IPS DF 6.9 (cell line): ENCODE measurements at places on chromosomes 7 and 10.
A peak's percentile ranks its signal among the peaks of the same experiment; 100 is the strongest.

DNA sequence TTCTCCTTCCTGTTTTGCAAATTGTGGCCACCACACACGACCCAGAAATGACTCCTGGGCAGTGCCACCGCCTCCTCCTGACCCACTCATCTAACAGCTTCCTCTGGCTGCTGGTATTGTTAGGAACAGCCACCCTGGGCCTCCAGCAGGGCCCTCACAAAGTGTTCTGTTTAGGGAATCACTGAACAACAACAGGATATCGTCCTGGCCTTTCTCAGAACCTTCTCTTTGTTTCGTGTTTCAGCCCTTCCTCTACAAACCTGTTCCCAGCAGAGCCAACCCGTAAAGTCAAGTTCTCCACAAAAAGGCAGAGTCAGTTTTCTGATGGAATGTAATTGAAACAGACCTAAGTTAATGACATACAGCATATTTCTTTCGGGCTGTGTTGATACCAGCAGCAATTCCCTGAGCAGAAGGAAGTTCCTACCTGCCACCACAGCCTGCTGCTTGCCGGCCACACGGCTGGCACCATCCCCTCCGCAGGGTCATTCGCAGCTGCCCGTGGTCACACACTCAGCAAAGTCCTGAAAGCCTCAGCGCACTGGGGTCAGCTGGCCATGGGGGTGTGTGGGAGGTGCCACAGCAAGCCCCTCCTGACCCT is 91.7 kb upstream of the PITRM1 start:
- H3K4me3 ChIP-seq = no peak overlapping the region
- no peak for DNase-seq
- H3K36me3 ChIP-seq = no peaks in the 10 kb centered on the region
- 0 out of 2 replicates have a peak, but pooled peaks cover 3% of the 10 kb centered on the region for H3K4me1 ChIP-seq
- no peak overlapping the region for H3K27ac ChIP-seq

GRCh38 chr10:71522442-71523144 is 125.9 kb downstream of the CDH23 start:
- DNase-seq = no peak
- H3K27ac ChIP-seq = no peak overlapping the region
- no peak overlapping the region for H3K4me3 ChIP-seq
- no peaks in the 10 kb centered on the region for H3K36me3 ChIP-seq
- no peaks in the 10 kb centered on the region for H3K4me1 ChIP-seq

- H3K4me3 ChIP-seq = no peak overlapping the region
- H3K36me3 ChIP-seq = no peaks in the 10 kb centered on the region
- H3K27ac ChIP-seq = no peak overlapping the region
- H3K4me1 ChIP-seq = no peaks in the 10 kb centered on the region
- no peak for DNase-seq
- H3K27me3 ChIP-seq = no peaks in the 10 kb centered on the region
These were observed 362.4 kb downstream of the ADRA2A start for GRCh38 chr10:111439034-111439842.

DNA sequence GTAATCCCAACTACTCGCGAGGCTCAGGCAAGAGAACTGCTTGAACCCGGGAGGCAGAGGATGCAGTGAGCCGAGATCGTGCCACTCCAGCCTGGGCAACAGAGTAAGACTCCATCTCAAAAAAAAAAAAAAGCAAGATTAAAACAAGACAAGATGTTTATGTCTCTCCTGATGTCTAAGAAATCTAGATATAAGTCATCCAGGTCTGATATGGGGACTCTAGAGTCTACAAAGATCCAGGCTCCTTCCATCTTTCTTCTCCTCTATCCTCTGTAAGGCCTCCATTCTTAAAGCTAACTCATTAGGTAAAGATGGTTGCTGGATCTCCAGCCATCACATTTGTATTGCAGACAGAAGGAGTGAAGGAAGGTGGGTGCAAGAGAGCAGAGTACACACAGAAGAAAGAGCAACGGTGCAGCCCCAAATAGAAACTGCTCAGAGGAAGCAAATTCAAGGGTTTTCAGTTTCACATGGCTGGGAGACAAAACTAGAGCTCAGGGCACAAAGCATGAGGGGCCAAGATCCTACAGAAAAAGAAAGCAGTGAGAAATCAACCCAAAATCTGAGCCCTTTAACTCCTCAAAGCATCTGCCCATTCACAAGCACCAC is 57.6 kb downstream of the USP6NL start:
- no peaks in the 10 kb centered on the region for H3K27me3 ChIP-seq
- no peak for DNase-seq
- H3K27ac ChIP-seq = no peak overlapping the region

- H3K27ac ChIP-seq = no peak overlapping the region
- H3K27me3 ChIP-seq = no peaks in the 10 kb centered on the region
- H3K4me3 ChIP-seq = no peak overlapping the region
- no peak for DNase-seq
- H3K36me3 ChIP-seq = no peaks in the 10 kb centered on the region
These were observed 231.2 kb downstream of the EXOC4 start for GRCh38 chr7:133484086-133484485.

DNA sequence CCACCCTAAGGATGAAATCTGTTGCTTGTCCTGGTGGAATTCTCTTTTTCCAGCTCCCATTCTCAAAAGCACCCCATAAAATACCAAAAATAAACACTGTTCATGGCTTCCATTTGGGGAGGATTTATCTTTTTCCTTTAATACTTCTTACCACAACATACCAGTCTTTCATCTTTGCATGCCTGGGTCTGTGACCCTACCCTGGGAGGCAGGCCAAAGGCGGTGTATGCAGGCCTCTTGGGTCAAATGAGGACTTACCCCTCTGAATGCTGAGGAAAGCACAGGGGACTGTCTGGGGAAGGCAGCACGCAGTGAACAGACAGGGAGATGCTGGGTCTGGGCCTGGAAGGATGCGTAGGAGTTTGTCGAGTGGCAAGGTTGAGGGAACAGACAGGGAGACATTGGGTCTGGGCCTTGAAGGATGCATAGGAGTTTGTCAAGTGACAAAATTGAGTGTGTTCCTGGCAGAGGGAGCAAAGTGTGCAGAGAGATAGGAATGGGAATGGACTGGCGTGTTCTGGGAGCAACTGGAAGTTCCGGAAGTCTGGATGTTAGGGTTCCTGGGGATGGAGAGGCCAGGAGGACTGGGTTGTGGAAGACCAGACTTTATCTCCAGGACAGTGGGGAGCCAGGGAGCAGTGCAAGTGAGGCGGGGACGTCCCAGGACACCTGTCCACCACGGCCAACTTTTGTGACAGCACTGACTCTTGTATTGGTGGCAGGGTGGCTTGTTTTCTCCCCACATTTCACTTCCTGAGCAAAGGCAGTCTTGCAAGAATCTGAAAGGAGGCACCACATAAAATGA is 40.8 kb downstream of the MYL10 start:
- no peaks in the 10 kb centered on the region for H3K4me1 ChIP-seq
- H3K4me3 ChIP-seq = no peak overlapping the region
- no peaks in the 10 kb centered on the region for H3K27me3 ChIP-seq
- H3K27ac ChIP-seq = no peak overlapping the region

- no peak within 1 kb of the TSS for H3K27ac ChIP-seq
- no peak for DNase-seq
- H3K27me3 ChIP-seq = peaks cover 47% of the 10 kb centered on the region
- H3K4me3 ChIP-seq = peak within 1 kb of the TSS; percentile 23; the same call in 1 of the 2 replicates
These were observed at the start of gene CHRM2 for GRCh38 chr7:136868496-136869000. Gene CHRM2 (plus strand): TSS chr7:136868652. CDS start chr7:137014866, 146,214 bp downstream.

DNA sequence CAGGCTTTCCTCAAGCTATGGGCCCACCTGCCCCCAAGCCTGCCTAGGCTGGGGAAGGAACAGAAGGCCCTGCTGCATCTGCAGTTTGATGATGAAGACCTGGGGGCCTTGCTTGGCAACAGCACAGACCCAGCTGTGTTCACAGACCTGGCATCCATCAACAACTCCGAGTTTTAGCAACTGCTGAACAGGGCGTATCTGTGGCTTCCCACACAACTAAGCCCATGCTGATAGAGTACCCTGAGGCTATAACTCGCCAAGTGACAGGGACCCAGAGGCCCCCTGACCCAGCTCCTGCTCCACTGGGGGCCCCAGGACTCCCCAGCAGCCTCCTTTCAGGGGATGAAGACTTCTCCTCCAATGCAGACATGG is 36.3 kb downstream of the CADPS2 start:
- H3K4me3 ChIP-seq = no peak overlapping the region
- H3K27ac ChIP-seq = no peak overlapping the region
- DNase-seq = no peak
- no peaks in the 10 kb centered on the region for H3K27me3 ChIP-seq
- H3K4me1 ChIP-seq = no peaks in the 10 kb centered on the region

DNA sequence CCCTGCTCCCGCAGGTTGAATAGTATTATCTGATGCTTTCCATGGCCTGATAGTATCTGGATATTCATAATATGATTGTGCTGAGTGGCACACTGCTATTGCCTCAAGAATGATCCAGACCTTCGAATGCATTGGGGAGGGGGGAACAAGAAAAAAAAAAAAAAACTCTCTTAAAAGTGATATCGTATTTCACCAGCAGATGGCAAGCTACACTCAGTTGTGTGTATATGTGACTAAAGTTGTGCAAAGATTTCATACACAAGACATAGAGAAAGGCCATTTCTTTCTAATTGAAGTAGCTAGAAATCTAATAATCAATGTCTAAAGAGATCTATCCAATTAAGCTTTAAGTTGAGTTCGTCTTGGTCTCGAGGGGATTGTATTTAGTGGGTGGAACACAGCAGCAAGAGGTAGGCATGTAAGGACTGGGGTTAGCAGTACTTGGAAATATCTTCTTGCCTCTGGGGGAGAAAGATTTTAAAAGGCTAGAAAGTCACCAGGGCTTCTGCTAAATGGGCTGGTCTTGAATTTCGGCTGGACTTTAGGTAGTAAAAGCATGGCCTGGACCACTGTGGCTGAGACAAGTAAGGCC is 15.3 kb downstream of the SFRP4 start:
- no peaks in the 10 kb centered on the region for H3K36me3 ChIP-seq
- no peaks in the 10 kb centered on the region for H3K4me1 ChIP-seq
- no peaks in the 10 kb centered on the region for H3K27me3 ChIP-seq
- H3K4me3 ChIP-seq = no peak overlapping the region
- no peak for DNase-seq

DNA sequence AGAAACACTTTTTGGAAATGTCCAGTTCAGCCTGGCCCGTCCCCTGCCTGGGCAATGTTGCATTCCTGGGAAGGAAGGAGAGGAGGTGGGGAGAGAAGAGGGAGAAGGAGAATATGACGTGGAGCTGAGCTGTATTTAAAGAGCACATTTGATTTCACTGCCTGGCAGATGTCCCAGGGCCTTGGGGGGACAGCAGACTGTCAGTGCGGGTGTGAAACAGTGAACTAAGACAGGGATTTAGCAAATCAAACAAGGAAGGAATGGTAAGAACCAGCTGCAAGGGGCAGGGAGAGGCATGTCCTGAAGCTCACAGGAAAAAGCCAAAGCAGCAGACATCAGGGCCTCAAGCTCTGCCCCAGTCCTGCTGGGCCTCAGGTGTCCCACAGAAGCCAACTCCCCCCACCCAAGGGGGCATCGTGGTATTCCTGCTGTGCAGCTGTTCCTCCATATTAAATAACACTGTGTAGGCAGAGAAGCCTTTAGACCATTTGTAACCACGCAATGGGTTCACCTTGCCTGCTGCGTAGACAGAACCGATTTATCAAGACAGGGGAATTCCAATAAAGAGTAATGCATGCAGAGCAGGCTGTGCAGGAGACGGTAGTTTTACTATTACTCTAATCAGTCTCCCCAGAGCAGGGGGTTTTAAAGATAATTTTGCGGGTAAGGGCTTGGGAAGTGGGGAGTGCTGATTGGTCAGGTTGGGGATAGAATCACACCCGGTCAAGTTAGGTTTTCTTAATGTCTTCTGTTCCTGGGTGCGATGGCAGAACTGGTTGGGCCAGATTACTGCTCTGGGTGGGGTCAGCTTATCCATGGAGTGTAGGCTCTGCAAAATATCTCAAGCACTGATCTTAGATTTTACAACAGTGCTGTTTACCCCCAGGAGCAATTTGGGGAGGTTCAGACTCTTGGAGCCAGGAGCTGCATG is 18.3 kb downstream of the LEP start:
- no peaks in the 10 kb centered on the region for H3K27me3 ChIP-seq
- DNase-seq = no peak
- peaks cover 6% of the 10 kb centered on the region; the same call in 1 of the 2 replicates for H3K4me1 ChIP-seq
- no peaks in the 10 kb centered on the region for H3K36me3 ChIP-seq

- DNase-seq = no peak
- no peak overlapping the region for H3K4me3 ChIP-seq
- peaks cover 2% of the 10 kb centered on the region; the same call in 1 of the 2 replicates for H3K4me1 ChIP-seq
These were observed 101.2 kb downstream of the RGS10 start for GRCh38 chr10:119441151-119441821.

DNA sequence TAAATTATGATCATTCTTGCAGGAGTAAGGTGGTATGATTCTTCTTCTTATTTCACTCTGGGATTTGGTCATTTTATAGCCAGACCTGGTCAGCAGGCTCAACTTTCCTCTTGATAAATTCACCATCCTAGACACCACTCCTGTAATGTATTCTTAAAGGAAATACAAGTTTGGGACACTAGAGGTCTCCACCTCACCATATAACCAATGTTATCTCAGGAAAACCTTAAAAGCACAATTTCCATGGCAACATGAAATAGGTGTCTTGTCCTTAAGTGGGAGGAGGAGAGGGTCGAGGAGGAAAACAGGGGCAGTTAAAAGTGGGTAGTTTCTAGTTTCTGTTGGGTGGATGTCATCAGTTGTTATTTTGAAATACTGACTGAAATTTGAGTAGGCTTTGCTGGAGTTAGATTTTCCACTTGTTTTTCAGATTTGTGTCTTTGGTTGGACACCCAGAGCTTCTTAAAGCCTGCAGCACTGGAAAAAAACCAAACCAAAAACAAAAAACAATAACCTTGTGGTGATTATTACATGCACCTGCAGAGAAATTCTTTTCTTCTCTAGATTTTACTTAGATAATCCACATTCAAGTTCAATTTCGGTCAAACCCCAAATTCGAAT is 163.1 kb downstream of the PRKCQ start:
- no peaks in the 10 kb centered on the region for H3K4me1 ChIP-seq
- no peaks in the 10 kb centered on the region for H3K36me3 ChIP-seq
- H3K27ac ChIP-seq = no peak overlapping the region
- no peak overlapping the region for H3K4me3 ChIP-seq
- peak; percentile 31 for DNase-seq

- no peak overlapping the region for H3K27ac ChIP-seq
- no peak overlapping the region for H3K4me3 ChIP-seq
- no peaks in the 10 kb centered on the region for H3K36me3 ChIP-seq
- no peak for DNase-seq
- peaks cover 3% of the 10 kb centered on the region; the same call in 1 of the 2 replicates for H3K4me1 ChIP-seq
These were observed 22.1 kb upstream of the ENO4 start for GRCh38 chr10:116827214-116827671.

DNA sequence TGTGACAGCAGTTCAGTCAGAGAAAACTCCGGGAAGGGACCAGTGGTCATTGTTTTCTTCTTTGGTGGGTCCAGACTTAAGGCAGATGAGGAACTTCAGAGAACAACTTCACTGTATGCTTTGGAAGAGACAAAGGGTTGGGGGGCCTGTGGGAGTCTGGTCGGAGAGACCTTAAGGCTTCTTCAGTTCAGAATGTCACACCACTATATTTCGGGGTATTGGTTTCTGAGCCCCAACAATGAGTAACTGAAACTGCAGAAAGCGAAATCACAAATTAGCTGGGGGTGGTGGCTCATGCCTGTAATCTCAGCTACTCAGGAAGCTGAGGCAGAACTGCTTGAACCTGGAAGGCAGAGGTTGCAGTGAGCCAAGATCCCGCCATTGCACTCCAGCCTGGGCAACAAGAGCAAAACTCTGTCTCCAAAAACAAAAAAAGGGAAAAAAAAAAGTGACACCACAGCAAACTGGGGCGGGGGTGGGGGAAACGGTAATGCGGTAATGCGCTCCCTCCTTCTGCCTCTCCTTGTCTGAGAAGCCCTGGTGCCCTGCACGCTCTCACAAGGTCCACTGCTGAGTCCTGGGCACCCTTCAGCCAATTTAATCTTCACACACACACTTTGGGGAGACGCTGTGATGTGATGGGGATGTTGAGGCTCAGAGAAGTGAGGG is 2.2 kb upstream of the ADIRF start:
- no peaks in the 10 kb centered on the region for H3K36me3 ChIP-seq
- H3K27me3 ChIP-seq = no peaks in the 10 kb centered on the region
- peaks cover 10% of the 10 kb centered on the region; the same call in 1 of the 2 replicates for H3K4me1 ChIP-seq
- H3K27ac ChIP-seq = no peak overlapping the region
